ENCODE measurements at places on chromosomes 1 and 21.

DNA sequence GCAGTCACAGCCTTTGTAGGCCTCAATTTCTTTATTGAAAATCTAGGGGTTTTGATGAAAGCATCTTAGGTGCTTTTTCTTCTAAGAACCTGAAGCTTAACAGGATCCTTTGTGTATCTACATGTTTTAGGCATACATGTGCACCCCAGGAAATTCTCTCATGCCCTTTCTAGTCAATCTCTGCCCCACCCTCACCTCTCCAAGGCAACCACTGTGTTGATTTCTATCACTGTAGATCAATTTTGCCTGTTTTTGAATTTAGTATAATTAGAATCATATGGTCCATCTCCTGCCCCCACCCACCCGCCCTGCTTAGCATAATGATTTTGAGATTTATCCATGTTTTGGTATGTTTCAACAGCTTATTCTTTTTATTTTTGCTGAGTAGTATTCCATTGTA lies 19.4 kb downstream of the VANGL1 start:
- no peak for DNase-seq

DNA sequence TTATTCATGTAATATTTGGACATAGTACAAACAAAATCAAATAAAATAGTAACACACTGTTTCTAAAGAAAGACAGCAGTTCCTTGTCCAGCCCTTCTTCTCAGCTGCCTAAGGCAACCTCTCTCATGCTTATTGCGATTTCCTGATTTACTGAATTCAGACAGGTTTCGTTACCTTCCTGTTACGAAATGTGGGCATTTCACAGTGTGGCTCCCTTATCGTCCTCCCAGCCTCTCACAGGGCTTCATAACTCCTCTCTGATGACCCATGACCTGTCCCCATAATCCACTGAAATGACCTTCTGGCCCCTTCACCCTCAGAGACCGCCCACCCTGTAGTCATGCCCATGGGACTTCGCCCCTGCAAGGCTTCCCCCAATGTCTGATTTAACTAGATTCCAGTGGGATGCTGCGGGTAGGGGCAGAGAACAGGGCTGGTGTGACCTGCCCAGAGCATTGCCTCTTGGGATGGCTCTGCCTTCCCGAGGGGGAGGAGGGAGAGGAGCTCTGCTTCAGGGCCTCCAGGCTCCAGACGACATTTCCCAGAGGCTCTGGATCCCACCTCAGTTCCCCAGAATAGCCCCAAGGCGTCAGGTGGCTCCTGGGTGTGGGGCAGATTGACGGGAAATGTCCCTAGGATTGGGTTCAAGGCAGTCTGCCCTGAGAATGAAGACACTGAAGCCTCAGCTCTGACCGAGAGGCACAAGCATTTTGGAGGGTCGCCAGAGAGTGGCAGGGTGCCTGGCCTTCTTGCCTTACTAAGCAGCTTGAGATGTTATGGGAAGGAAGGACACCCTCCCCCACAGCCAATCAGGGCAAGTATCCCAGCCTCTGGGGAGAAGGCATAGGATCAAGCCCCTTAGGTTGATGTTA lies 20.6 kb downstream of the PADI2 start:
- no peak for DNase-seq

DNA sequence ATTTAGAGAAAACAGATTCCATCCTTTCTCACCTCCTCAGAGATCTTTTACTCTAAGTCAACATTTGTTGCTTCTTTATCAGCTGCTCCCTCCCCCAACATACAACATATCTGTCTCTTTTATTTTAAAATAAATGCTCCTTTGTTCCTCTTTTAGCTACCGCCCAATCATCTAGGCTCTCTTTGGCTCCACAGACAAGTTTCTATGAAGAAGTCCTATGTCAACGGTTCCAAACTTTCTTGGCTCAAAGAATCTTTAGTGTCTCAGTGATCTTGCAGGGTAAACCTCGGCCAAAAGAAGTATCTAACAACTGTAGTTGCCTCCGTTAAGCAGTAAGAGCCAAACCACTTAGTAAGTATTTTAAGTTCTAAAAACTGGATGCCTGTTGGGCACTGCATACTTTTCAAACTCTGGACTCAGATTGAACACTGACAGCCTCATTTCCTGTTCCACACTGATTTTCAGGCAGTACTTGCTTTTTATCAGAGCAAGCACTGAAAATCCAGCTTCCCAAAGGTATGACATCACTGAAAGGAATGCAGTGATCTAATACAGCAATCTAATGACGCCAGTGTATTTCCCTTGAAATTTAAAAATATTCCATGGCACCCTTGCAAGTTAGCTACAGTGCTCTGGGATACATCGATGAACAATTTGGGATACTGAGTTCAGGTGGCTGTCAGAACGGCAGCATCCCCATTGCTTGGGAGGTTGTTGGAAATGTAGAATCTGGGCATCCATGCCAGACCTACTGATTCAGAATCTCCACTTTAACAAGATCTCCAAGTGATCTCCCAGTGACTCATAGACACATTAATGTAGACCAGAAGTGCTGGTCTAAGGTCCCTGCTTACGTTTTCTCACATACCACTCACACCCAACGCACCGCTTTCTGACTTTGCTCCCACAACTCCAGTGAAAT lies 26.8 kb downstream of the EGLN1 start:
- no peak for DNase-seq

GRCh38 chr1:203769505-203770343 lies 4.7 kb downstream of the LAX1 start:
- DNase-seq = no peak

GRCh38 chr1:22104094-22104493 lies 38.8 kb downstream of the WNT4 start:
- no peak for DNase-seq

DNA sequence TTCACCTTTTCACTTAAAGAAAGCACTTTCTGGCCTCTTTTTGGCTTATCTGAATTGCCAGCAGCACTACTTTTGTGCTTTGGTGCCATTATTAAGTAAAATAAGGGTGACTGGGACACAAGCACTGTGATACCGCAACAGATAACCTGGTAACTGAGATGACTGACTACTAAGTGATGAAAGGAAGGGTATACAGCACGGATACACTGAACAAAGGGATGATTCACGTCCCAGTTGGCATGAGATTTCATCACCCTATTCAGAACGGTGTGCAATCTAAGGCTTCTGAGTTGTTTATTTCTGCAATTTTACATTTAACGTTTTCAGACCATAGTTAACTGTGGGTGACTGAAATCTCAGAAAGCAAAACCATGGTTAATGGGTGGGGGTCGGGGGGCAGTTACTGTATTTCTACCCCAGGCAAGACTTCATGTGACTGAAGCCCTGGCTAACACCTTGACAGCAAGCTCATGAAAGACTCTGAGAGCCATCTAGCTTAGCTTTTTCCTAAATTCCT lies 102.8 kb downstream of the CLIC6 start:
- no peak for DNase-seq

DNA sequence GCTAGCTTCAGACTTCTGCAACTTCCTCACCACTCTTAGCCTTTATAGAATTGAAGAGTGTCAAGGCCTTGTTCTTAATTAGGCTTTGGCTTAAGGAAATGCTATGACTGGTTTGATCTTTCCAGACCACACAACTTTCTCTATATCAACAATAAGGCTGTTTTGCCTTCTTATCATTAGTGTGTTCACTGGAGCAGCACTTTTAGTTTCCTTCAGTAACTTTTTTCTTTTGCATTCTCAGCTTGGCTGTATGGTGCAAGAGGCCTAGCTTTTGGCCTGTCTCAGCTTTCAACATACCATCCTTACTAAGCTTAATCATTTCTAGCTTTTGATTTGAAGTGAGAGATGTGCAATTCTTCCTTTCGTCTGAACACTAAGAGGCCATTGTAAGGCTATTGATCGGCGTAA lies 8.6 kb downstream of the PRKACB start:
- DNase-seq = no peak

- DNase-seq = no peak
Measured at GRCh38 chr1:78722521-78722920, 72.9 kb downstream of the IFI44 start.

GRCh38 chr21:32233055-32233546 lies 45.7 kb downstream of the MIS18A start:
- no peak for DNase-seq

- DNase-seq = no peak
Measured at GRCh38 chr1:48939042-48939441, 162.4 kb upstream of the BEND5 start.

GRCh38 chr1:80827666-80828065 lies 973.1 kb upstream of the ADGRL2 start:
- DNase-seq = no peak

DNA sequence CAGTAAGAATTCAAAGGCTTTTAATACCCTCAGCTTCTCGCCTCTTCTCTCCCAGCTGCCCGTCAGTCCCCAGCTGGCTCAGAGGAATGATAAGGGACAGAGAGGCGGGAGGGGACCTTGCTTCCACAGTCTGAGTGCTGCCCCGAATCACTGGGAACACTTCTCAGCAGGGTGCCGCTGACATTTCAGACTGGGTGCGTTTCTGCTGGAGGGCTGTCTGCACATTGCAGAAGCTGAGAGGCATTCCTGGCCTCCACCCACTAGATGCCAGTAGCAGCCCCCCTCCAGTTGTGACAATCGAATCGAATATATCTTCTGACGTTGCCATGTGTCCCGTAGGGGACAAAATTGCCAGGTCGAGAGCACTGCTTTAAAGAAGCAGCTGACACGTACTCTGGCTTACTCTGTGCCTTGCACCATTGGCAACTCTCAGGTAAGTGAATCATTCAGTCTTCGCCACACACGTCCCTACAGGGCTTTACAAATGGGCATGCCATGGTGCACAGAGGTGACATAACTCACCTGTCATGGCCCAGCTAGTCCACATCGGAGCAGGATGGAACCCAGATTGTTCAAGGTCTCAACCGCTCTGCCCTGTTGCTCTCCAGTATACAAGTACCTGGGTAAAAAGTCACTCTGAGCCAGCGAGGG lies 23.9 kb downstream of the CTNNBIP1 start:
- no peak for DNase-seq

DNA sequence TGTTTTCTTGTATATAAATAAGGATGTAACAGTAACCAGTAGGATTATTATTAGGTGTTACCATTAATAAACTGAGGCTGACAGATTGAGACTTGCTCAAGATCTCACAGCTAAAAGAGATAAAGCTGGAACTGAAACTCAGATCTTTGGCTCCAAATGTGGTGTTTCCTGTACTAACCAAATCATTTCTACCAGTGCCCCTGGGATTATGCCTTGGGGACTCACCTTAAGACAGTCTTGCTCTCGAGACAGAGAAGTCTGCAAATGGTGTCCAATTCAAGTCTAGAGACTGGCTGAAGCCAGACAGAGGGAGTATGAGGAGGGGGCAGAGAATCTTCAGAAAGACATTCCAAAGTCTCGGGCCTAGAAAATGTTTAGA lies 593 bp upstream of the CD53 start:
- no peak for DNase-seq

GRCh38 chr1:226792368-226792767 lies 53.3 kb upstream of the ITPKB start:
- DNase-seq = no peak

GRCh38 chr1:174198202-174198601 lies 38.9 kb downstream of the RABGAP1L start:
- DNase-seq = no peak

DNA sequence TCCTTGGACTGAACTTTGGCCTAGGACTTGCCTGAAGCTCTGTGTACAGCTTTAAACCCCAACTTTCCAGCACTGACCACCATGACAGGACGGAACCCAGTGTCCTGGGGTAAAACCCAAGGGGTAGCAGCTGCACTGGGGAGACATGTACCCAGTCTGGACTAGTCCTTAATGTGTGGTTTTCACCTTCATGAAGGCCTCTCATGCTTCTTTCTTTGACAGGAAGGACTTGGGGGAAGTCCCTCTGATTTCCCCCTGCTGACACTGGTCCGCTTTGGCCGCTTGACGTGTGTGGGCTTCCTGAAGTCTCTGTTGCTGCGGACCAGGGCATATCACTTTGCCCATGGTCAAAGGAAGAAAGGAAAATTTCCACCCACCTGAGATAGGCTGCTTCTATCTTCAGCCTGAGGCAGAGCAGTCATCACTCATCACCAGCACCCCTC lies 66.3 kb upstream of the PRDX6 start:
- DNase-seq = no peak

DNA sequence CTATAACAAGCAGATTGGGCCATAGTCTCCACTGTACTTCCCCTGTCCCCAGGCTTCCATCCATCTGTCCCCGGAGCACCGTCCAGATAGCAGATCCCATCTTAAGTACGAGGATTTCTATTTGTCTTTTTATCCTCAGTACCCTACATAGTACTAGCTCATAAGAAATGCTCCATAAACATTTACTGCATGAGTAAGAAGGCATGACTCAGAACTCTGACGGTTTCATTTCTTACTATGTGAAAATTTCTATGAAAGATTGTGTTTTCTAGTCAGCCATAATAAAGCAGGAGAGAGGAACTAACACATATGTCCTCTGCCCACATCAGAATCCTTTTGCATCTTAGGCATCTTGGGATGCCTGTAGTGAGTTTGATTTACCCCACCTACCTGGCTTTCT lies 49.5 kb downstream of the CHD1L start:
- no peak for DNase-seq

DNA sequence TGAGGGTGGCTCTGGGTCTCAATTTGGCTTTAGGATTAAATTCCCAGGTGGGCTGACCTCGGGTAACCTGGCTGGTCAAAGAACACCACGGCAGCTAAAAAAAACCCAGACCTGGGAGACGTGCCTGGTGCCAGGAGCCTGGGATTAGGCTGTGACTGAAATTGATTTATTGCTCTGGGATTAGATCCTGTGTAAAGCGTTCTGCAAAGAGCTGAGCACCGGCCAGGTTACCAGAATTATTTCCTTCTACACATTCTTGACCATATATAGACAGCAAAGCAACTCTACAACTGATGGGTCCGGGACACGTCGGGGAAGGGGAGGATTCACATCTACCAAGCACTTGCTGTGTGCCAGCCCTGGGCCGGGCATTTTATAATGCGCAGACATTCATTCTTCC lies 45.2 kb downstream of the TMCO4 start:
- DNase-seq = no peak

GRCh38 chr1:91948501-91949355 lies 473 bp upstream of the BRDT start:
- DNase-seq = no peak

GRCh38 chr1:167630568-167631385 lies 745 bp downstream of the RCSD1 start:
- DNase-seq = no peak

- no peak for DNase-seq
Measured at GRCh38 chr1:65640046-65640445, 152.6 kb upstream of the PDE4B start.

DNA sequence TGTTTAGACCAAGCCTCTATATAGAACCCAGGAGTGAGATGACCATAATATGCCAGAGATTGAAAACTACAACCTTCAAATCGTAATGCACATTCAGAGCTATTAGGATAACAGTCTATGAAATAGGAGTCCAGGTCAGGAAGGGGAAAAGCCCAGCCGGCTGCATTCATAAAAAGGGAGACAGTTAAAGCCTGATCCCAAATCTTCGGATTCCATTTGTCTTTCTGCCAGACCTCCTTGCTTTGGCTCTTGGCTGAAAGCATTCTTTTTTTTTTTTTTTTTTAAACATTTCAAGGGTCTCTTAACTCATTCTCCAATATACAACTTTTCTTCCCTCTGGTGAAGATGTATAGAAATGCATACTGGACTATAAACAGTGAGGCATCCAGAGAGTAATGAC lies 81.1 kb downstream of the NTPCR start:
- no peak for DNase-seq

GRCh38 chr1:168617974-168618750 lies 41.8 kb downstream of the XCL1 start:
- DNase-seq = no peak

GRCh38 chr1:201591981-201592380 lies 53.1 kb downstream of the NAV1 start:
- no peak for DNase-seq

GRCh38 chr1:6603238-6603914 lies 707 bp upstream of the KLHL21 start:
- DNase-seq = no peak

- DNase-seq = no peak
Measured at GRCh38 chr1:4724695-4725250, 70.4 kb downstream of the AJAP1 start.
